ENCODE measurements at places on chromosomes 2 and 18.

DNA sequence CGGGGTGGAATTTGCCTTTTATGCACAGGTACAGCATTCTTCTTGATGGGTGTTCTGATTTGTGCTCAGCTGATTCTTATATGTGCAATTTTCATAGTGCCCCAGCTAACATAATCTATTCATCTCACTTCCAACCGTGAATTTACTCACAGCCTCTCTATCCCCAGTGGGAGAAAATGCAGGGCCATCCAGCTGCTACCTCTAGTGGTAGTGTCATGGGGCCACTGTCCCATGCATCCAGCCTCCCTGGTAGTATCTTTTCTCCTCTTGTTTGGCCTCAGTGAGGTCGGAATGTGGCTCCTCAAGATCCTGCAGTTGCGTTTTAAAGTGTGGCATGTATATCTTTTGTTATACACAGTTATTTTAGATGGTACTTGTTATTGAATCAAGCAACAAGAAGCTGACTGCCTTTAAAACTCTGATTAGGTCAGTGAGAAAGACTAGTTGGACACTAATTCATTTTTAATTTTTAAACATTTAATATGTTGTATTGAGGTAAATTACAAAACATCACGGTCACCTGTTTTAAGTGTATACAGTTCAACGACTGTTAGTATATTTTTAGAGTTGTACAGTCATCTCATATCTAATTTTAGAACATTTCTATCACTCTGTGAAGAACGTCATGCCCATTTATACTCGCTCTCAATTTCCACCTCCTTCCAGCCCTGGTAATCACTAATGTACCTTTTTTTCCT, 67.9 kb upstream of the TXNDC2 start:
- no peak for DNase-seq

- DNase-seq = no peak
Measured at GRCh38 chr18:68611311-68611710, 103.6 kb downstream of the TMX3 start.

- no peak for DNase-seq
Measured at GRCh38 chr18:23356915-23357601, 96.0 kb upstream of the RIOK3 start.

- peak; percentile 62 for DNase-seq
Measured at GRCh38 chr2:26942543-26943295, 27.7 kb upstream of the MAPRE3 start.

- DNase-seq = no peak
Measured at GRCh38 chr2:164221473-164221872, 399.8 kb downstream of the GRB14 start.

DNA sequence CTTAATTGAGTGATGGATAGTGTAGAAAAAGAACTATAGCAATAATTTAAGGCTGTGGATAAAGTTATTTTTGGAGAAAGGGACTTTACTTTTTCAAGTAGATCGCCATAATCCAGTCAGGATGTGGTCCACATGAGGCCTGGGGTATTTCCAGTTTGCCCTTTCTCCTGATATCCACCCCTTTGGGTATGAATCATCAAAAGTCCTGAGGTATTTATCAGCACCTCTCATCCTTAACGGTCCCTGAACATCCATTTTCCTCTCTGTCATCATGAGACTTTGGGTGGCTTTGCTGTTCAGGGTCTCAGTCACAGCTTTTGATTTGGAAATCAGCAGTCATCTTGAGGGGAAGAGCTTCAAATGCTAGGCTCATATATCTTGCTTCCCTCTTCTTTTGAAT, 39.3 kb upstream of the ELAC1 start:
- no peak for DNase-seq

GRCh38 chr2:109217362-109218086, 88.5 kb downstream of the SH3RF3 start:
- DNase-seq = no peak

DNA sequence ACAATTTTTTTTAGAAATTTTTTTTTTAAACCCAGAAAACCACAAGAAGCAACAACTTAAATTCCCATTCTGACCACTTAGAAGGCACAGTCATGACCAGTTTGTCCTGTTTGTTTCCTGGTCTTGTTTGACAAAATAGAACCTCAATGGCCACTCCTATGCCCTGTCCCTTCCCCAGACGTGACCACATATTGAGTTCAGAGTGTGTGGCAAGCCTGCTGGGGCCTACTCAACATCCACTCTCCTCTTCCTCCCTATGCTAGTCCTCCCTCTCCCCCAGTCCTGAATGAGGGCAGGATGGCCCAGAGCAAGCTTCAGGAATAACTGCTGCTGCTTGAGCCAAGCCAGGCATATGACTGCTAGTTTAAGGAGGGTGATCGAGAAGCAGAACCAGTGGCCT, 89.6 kb downstream of the PRELID3A start:
- DNase-seq = no peak

GRCh38 chr2:236657215-236657614, 87.6 kb downstream of the ACKR3 start:
- DNase-seq = no peak

DNA sequence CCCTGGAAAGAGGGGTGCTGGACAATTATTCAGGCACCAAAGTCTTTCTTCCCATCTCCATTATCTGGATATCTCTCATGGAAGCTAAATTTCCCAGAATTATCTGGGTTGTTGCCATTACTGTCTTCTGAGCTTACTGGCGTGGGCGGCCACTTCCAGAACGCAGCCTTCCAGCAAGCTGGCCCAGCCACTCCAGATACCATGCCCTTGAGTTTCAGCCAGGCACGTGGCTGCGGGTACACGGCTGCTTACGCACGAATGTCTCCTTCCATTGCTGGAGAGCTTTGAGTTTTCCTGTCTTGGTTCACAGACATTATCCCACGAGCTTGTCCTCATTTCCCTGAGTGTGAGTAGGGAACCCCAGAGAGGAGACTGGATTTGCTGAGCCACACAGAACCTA, 32.7 kb downstream of the CELF4 start:
- no peak for DNase-seq

GRCh38 chr2:173393186-173393585, 38.5 kb downstream of the CDCA7 start:
- no peak for DNase-seq

DNA sequence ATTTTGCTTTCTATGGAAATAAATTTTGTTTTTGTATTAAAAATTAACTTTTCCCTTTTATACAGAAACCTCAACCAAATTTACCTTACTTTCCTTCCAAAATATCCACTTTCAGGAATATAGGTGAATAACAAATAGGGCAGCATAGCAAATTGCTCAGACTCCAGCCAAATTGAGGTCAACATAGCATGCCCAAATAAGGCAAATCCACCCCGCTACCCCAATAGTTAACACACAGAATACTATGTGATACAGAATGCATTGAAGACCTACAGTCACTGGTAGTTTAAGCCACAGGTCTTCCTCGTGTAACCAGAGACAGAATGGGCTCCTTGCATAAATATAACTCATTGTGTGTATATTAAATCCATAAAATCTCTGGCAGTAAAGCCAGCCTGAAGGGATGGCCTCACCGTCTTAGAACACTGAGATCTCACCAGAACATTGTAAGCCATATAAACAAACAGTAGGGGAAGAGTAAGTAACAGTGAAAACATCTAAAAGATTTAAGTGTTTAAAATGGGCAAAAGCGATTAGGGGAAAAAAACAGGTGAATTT, 72.2 kb downstream of the PMAIP1 start:
- DNase-seq = no peak

DNA sequence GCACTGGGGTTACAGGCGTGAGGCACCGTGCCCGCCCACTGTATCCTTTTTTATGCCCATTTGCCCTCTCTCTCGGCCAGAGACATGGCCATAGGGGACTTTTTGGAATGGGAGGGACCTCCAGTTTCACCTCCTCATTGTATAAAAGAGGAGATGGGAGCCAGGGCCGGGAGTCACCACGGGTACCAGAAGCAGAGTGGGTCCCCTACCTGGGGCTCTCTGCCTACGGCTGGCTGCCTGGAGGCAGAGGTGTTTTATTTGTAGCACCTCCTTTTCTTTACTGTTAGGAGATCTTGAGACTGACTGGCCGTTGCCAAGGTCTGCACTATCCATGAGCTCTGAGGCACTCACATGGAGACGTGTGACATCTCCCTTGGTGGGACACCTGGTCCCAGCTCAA, 162.8 kb downstream of the LDLRAD4 start:
- no peak for DNase-seq

DNA sequence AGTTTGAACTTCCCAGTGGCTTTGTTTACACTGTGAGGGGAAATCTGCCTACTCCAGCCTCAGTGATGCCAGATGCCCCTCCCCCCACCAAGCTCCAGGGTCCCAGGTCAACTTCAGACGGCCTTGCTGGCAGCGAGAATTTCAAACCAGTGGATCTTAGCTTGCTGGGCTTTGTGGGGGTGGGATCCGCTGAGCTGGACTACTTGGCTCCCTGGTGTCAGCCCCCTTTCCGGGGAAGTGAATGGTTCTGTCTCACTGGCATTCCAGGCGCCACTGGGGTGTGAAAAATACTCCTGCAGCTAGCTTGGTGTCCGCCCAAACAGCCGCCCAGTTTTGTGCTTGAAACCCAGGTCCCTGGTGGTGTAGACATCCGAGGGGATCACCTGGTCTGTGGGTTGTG, 70.0 kb upstream of the NEUROD1 start:
- no peak for DNase-seq

GRCh38 chr18:10111191-10111590, 197.4 kb downstream of the VAPA start:
- no peak for DNase-seq

DNA sequence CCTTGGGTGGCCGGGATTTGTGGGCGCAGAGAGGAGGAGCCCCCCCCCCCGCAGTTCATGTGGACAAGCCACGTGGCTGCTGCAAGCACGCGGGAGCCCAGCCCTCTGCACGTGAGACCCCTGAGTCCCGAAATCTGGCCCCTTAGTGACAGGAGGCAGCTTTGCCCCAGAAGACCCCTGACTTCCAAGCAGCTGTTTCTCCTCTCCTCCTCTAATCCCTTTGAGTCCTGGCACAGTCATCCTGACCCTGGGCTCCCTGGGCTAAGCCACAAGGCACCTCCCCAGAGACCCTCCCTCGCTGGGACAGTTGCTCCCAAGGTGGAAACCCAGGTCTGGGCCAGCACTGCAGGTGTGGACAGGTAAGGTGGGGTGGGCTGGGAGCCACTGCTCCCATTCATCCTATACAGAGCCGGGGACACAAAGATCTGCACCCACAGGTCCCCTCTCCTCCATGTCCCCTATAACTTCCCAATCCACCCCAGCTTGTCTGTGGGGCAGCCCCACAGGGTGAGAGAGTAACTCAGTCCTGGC, 923 bp downstream of the TEKT4 start:
- DNase-seq = no peak

- no peak for DNase-seq
Measured at GRCh38 chr2:152618193-152618564, 99.1 kb downstream of the PRPF40A start.

- peak; percentile 16 for DNase-seq
Measured at GRCh38 chr2:73359915-73360697, 25.5 kb upstream of the ALMS1 start.

DNA sequence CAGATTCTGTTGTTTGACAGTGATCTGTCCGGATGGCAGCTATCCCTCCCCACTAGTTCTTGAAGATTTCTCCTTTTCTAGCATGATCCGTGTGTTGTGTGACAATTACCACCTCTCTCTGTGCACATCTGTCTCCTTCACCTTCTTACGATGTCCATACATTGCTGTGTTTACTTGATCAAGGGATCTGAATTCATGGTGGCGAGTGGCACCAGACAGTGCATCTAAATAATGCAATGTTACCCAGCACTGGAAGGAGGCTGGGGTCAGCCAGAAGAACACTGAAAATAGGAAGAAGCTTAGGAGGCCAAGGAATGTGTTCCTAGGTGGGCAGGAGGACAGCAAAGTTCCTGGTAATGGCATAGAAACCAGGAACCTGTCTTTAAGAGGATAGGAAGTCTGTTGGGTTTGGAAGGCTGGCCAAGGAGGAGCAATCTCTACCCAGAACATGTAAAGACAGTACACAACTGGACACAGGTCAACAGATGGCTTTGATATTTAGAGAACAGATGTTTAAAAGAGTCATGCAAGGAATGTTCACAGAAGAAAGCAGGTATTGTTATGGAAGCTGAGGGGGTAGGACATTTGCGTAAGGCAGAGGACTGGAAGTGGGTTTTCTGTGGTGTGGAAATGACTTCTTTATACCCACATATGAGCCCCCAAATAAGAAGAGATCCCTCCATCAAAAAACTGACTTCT, 126.4 kb downstream of the HRH4 start:
- DNase-seq = no peak

DNA sequence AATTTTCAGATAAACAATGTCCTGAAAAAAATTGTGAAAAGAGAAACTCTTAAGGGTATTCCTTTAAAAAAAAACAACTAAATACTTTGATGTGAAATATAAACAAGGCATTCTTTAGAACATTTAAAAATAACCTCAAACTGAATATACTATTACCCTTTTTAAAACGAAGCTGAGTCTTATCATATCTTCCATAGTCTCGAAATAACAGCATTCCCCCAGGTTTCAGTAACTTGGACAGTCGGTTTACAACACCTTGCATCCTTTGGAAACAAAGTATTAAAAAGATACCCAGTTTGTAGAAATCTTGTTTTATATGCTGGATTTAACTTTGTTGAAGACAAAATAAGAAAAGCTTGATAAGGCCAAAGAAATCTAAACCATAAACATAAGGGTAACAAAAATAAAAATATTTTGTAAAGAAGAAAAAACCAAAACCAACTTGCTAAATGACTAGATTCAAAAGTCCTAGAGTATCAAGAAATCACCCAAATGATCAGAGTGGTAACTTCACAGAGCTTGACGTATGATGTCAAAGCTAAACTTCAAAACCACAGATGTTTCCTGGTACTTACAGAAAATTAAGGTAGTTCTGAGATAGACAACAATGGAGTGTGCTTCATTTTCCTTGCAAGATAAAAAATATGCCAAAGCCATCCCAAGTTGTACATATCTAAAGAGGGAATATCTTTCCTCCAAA, 107.8 kb downstream of the METTL8 start:
- no peak for DNase-seq

DNA sequence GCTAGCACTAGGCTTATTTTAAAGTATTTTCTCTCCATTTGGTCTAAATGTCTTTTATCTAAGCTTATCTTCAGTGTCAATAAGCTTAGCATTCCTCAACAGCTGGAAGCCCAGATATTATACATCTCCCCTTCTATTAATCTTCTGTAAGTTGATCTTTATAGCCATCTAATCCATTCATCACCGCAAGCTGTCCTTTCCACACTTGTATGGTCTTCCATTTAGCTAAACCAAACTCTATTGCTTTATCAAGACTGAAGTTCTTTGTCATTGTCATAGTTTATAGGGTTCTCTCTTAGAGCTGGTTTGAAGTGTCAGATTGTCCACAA, 101.3 kb upstream of the GPR45 start:
- no peak for DNase-seq

DNA sequence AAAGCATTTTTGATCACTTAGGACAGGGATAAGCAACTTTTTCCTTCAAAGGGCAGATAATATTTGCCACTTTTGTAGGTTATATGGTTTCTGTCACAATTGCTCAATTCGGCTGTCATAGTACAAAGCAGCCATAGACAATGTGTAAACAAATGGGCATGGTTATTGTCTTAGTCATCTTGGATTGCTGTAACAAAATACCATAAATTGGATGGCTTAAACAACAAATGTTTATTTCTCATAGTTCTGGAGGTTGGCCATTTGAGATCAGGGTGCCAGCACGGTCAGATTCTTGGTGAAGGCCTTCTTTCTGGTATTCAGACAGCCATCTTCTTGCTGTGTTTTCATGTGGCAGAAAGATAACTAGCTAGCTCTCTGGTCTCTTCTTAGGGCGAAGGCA, 91.2 kb downstream of the TAF4B start:
- no peak for DNase-seq

GRCh38 chr2:164737612-164738081, 104.0 kb downstream of the COBLL1 start:
- DNase-seq = peak; percentile 92

All from HT-29 (cell line).